Stimulated activated CD8-positive, alpha-beta memory T cell treated with anti-CD3 and anti-CD28 coated beads, Interleukin-7, amount 100 ng/mL, for 1 hour (primary cell): ENCODE measurements at places on chromosomes 16 and 17.

DNA sequence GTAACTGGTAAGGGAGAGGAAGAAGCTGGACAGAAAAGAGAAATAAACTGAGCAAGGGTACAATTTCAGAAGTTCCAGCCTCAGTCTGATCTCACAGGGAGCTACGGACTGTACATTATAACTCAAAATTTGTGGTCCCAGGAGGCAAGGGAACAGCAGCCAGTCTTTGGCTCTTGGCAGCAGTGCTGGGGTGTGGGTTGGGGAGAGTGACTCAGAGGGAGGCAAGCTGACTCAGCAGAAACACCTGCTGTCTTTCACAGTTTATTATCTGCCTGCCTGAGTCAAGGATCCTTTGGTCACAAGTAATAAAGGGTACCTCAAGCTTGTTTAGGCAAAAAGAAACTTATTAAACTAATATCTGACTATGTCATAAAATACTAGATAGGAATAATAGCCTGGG, 73.5 kb upstream of the KIF2B start:
- DNase-seq: no peak

GRCh38 chr17:47013341-47013740, 34.3 kb upstream of the RPRML start:
- DNase-seq: no peak

DNA sequence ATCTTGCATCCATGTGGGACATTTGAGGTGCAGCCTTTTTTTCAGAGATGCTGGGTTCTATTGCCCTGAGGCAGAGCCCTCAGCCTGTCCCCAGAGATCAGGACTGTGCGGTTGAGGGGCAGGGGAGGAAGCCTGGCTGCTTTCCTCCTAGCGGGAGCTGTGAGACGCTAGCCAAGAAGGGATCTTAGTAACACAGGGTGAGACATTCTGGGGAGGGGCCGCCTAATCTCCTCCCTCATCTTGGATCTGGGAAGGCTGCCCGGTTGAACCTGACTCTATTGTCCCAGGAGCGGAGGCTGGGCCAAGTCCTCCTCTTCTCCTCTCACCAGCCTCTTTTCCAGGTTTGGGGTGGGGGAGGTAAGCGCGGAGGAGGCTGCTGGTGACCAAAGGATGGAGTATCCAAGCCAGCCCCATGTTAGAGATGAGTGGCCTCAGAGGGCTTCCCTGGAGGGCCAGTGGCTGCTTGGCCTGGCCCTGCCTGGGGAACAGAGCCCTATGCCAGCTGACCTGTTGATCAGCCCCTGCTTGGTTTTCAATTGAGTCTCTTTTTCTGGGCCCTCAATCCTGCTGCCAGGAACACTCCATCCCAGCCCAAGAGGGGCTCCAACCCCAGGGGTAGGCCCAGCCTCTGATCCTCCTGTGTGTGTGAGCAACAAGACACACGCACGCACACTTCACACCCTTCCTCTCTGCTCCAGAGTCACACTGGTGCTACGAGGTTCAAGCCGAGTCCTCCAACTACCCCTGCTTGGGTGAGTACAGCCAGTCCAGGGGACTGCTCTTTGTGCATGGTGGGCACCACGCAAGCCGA, 5.0 kb downstream of the CA4 start:
- no peak for DNase-seq

DNA sequence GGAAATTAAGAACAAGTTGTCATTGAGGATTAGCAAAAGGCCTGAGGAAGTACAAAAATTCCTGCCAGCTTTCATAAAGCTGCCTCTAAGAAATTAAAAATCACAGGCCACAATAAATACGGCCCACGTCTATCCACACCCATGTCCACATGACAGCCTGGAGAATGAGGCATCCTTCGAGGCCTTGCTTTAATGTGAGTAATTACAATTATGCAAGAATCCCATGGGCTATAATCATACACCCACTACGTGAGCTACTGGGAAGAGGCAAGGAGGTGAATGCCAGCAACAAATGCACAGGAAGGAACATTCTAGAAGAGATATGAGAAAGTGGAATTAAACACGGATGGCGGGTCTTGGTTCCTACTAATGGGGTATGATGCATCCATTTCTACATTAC, 65.4 kb upstream of the ZFHX3 start:
- DNase-seq: no peak

DNA sequence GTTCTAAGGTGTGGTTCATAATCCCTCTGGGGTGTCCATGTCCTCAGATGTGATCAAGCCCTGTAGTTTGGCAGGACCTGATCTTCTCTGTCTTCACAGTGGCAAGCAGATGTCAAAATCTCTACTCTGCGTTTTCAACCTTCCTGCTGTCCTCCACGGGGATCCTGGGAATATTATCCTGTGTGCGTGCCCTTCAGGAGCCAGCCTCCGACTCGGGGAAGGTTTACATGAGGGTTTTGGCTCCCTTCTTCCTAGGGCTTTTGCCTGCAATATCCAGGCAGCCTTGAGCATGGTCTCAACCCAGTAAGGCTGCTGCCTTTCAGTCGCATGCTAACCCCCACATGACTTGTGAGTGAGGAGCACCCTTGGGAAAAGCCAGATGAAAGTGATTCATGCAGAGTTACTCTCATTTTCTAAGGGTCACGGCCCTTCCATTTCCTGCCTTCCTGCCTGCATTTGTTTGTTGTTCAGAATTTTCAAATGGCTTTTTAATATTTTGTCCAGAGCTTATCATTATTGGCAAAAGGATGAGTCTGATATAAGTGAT, 202.2 kb upstream of the CHMP6 start:
- no peak for DNase-seq

GRCh38 chr16:12798846-12799245, 4.8 kb downstream of the CPPED1 start:
- no peak for DNase-seq

- DNase-seq: no peak
Measured at GRCh38 chr17:40451420-40451819, 8.2 kb downstream of the IGFBP4 start.

GRCh38 chr17:65542067-65542466, 19.4 kb downstream of the AXIN2 start:
- no peak for DNase-seq

DNA sequence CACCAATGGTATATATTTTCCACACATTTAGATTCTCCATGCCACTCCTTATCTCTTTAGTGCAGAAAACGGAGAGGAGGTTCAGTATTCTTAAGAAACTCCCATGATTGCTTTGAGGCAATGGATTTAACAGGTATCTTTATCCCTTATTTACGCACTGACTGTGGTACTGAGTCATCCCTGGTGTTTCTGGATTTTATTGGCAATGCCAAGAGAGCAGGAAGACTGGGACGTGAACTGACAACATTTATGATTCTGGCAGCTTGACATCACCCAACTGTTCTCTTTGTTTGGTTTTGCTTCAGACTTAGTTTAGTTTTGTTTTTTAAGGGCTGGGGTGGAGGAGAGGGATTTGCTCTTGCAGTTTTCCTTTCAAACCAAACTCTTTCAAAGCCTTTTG, 131.4 kb downstream of the WWOX start:
- DNase-seq: no peak

DNA sequence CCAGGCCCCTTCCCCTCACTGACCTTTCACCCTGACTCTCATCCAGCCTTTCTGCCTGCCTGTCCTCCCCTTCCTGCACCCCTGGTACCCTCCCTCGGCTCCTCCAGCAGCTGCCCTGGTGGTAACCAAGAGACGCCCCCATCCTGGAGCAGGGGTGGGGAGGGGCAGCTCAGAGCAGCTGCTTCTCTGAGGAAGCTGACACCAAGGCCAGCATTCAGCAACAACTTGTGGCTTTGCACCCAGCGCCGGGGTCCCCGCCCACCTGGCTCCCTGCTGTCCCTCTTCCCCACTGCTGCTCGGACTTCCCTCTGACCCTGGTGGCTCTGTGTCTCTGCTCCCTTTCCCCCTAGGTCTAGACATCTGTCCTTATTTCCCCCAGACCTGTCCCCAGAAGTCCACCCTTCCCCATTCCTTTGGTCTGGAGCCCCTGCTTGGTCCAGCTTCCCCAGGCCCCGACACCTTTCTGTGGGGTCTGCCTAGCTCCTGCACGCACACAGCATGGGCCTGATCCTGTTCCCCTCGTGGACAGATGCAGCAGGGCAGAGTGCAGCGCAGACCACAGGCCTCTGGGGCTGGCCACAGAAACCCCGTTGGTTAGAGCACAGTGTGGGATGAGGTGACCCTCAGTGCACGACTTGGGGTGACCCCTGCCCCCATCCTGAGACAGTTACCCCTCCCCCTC, 1.2 kb upstream of the ATP2A1 start:
- no peak for DNase-seq

DNA sequence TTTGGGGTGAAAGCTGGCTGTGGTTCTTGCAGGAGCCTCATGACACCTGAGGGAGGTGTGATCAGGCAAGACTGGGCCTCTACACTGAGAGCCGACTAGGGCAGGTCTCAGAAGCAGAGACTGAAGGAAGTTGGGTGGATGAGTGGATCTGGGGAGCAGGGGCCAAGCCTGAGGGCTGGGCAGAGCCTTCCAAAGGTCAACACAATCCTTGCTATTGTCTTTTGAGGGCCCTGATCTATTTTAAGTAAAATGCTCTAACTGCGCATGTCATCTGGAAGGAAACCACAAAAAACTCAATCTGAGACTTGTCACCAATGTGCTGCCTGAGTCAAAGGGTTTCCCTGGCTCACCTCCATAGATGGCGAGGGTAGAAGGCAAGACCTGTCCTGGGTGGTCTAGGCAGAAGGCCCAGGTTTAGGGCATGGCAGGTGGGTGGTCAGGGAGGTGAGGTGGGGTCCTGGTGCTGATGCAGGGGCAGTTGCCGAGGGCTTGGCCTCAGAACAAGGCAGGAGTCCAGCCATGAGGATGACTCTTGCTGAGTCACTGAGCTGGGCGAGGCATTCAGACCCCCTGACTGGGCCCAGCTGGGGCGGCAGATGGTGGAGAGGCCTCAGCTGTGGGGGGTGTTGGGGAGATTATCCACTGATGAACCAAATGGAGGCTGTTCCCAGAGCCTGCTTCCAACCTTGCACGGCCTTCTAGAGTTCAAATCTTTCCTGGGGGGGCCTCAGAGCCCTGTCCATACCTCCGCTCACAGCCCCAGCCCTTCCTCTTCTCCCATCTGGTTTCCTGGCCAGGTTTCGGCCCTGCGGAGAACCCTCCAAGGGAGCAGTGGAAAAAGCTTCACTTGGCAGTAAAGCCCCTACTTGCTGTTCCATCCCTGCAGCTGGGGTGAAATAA, 5.1 kb downstream of the MVP start:
- DNase-seq: no peak

- DNase-seq: no peak
Measured at GRCh38 chr17:73137376-73137775, 27.4 kb upstream of the SSTR2 start.

DNA sequence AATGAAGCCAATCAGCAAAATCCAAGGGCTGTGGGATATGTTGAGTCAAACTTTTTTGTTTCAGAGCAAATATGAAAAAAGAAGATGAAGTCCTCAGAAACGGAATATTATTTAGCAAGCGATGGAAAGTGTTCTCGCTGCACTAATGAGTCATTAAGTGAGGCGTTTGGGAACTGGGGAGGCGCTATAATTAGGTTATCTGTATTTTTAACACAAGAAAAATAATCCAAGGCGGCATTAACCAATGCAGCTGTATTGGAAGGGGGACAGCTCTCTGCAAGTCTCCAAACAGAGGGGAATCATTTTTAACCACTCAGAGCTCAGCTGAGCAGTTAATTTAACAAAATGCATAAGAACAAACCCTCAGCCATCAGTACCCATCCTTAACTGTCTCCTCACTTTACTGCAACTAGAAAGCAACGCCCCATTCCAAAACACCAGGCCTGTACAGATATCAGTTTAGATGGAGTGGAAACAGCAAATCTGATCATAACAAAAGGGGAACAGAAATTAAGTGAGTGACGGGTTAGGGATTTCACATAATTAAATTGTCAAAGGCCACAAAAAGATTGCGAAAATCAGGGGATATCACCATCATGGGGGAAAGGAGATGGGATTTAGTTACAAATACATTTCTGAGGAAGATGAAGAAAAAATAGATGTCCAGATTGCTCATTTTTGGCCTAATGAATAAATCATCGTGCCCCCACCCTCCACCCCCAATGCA, 211.0 kb upstream of the TOX3 start:
- no peak for DNase-seq

DNA sequence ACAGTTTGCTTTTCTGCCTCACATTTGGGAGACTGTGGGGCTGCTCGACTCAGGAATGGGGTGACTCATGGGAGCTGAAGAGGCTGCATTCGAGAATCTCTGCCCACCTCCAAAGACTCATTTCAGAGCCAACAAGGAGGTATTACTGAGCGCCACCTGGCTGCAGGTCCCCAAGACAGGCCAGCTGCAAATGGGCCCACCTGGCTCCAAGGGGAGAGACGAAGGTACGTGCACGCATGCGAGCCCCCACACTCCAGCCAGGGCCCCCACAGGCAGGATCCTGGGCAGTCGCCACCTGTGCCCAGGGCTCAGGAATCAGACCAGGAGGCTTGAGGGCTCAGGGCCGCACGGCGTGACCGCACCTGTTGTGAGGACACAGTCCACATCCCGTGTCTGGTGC, 6.0 kb downstream of the HAGHL start:
- no peak for DNase-seq

GRCh38 chr17:50469208-50469605, 527 bp upstream of the CHAD start:
- DNase-seq: no peak

GRCh38 chr17:75876938-75877751, 1.2 kb downstream of the TRIM47 start:
- no peak for DNase-seq
